ENCODE measurements at places on chromosomes 5 and 9.

DNA sequence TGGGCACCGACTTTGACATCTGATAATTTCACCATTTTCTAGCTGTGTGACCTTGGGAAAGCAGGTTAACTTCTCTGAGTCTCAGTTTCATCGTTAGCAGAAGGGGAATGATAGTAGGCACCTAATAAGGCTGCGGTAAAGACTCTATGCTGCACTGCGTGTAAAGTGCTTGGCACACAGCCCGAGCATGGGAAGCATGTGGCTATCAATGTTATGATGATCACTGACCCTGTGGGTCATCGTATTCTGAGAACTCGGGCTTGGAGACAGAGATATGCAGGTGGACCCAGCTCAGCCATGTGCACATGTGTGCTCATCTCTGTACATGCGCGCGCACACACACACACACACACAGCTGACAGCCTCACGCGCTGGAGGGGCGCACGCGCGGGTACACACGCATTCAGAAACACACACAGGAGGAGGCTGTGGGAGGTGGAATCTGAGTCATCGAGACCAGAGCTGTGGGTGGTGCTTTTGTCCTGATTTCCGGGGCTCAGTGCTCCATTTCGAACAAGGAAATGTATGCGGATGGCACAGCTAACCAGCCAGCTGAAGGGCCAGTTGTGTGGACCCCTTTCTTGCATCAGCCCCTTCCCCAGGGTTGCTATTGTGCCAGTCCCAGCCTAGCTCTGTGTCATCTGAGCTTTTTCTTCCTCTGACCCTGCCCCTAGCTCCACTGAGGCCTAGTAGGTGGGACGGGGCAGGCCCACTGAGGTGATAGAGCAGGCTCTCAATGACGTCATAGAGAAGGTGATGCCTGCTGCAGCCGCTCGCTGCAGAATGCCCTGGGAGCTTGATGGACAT lies 11.1 kb upstream of the ARAP3 start:
- DNase-seq: no peak

GRCh38 chr5:164203581-164204225 lies 698.3 kb downstream of the MAT2B start:
- no peak for DNase-seq

- no peak for DNase-seq
Measured at GRCh38 chr9:123406691-123407216, 50.8 kb downstream of the CRB2 start.

- no peak for DNase-seq
Measured at GRCh38 chr5:146962801-146963355, 84.3 kb upstream of the PPP2R2B start.

DNA sequence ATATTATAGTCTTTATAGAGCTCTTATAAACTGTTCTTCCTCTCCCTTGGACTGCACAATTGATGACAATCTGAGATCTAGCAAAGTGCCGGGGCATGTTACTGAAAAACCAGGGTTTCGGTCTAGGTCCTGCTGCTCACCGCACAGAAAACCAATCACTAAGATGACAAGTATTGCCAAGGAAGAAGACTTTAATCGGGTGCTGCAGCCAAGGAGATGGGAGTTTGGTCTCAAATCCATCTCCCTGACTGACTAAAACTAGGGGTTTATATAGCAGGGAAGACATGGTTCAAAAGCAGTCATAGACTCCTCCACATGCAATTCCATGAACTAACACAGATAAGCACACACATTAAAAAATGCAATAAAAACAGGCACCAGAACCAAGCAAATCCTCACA lies 390.6 kb downstream of the NFIB start:
- DNase-seq: no peak

DNA sequence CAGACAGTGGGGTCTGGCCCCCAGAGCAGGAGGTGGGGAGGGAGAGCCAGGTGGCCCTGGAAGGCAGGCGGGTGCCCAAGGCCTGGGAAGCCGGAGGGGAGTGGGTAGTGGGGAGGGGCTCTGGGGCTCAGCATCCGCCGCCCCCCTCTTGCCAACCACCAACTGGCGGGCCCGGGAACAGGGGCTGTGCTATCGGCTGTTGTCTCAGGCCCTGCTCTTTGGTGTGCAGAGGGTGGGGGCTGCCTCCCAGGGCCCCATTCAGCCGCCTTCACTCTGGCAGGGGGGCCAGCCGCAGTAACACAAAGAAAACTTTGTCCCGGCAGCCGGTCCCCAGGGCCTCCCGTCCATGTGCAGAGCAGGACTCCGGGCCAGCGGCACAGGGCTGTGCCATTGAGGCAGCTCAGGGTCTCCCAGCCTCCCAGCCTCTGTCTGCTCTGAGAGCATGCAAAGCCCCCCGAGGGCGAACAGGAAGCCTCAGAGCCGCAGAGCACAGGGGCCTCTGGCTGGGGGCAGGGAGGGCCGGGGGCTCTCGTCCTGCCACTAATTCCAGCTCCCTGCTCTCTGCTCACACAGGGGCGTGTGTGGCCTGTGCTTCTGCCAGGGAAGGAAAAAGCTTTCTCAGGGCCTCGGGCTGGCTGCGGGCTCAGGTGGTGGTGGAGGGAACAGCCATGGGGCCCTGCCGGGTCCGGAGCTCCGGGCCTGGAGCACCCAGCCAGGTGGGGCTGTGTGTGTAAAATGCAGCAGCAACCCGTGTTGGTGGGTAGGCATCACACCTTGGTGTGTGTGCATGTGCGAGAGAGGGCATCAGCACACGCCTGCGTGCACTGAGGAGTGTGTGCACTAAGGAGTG lies 54.2 kb upstream of the NOTCH1 start:
- DNase-seq: no peak

DNA sequence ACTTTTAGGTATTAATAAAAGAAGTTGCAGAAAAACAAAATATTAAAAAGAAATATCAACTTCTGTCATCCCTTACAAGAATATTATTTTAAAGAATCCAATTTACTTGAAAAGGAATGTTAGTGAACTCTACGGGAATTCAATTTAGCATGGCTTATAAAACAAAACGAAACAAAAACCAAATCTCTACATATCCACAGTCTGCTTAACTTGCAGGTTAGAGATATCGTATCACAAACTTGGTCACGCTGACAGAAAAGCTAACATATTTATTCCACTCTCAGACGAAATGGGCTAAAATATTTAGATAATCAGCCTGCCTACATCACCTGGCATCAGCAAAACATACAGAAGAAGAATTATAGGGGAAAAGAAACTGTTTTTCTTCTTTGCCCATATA lies 92.7 kb downstream of the MPDZ start:
- no peak for DNase-seq

DNA sequence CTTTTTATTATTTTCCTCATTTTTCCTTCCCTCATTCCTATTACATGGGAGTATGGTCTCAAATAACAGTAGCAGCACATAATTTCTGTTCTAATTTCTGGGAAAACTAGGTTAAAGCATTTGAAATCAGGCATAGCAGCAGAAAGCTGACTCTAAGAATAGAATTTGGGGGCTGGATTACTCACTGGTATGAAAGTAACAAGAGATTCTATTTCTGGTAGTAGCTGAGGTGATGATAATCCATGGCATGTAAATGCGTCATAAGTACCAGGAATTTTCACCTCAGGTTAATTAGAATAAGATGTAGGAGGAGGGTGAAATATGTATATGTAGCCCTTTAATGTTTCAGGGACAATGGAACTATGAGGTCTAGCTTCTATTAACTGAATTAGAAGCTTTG lies 662.0 kb downstream of the PTPRD start:
- DNase-seq: no peak

DNA sequence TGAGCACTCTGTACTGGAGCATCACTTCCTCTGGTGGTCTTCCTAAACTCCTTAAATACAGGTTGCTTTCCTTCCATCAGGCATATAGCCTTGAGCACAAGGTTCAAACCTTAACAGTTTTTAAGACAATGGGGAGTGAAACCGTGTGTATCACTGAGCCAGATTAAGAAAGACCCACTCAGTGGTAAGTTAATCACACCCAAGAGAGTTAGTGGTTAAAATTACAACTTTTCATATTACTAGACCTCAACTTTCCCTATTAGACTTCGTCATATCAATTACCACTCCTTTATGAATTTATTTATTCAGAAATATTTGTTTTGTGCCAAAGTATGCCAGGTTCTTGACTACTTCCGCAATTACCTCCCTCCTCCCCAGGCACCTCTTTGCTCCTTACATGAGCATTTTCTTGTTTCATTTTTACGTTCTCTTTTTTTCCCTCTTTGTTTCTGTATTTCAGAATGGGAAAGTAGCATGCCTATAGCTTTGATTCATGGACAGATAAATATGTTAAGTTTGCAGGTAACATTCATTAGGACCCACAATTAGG lies 351.0 kb downstream of the KIAA0825 start:
- DNase-seq: no peak

- no peak for DNase-seq
Measured at GRCh38 chr5:32044434-32044833, 129.7 kb downstream of the GOLPH3 start.
